ENCODE measurements at places on chromosomes 12 and 14. TPM values are rescaled to one million over a fixed set of nuclear protein-coding genes. Genes with fewer than 3 reads are reported as not detected.

Gene KRT8
- total RNA-seq, result 639 TPM

DNA sequence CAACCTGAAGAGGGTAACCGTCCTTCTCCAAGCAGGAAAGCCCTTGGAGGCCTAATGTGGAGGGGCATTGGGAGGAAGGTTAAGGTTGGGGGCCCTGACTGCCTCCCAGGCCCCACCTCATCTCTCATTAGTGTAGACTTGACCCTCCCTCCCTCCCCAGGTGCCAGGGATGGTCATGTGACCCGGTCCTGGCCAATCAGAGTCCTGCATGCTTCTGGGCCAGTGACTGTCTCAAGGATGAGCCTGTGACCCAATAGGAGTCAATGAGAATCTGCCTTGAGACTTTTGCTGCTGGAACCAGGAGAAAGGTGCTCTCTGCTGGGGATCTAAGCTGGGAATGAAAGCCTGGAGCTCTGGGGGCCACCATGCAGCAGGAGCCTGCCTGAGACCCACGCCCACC, 70.8 kb downstream of the NCOR2 start:
- H3K27me3 ChIP-seq, result no peaks in the 10 kb centered on the region
- H3K27ac ChIP-seq, result no peak overlapping the region
- no peak overlapping the region for H3K4me3 ChIP-seq
- DNase-seq, result no peak

- DNase-seq, result peak; percentile 58
- no peaks in the 10 kb centered on the region for H3K27me3 ChIP-seq
- H3K4me1 ChIP-seq, result peaks cover 9% of the 10 kb centered on the region
- H3K27ac ChIP-seq, result peak overlapping the region; percentile 86
- no peaks in the 10 kb centered on the region for H3K36me3 ChIP-seq
Observed at GRCh38 chr12:27524839-27525753, 1.1 kb downstream of the PPFIBP1 start.

DNA sequence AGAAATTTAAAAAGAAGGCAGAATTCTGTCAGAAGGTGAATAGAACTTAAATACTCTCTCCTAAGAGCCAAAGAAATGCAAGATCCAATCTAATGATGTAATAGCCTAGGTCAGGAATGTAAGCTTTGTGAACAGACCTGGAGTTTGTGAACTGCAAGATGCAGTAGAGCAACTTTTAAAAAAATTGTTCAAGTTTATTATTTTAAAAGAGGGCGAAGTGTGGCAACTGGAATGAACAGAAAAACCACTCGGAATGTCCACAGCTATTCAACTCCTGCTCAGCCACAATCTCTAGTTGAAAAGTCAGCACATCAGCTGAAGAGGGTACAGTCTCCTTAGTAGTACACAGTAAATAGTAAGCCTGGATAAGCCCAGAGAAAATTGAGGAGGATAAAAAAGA, 228.8 kb downstream of the PPFIA2 start:
- H3K4me3 ChIP-seq, result no peak overlapping the region
- DNase-seq, result peak; percentile 25
- H3K36me3 ChIP-seq, result no peaks in the 10 kb centered on the region
- H3K4me1 ChIP-seq, result no peaks in the 10 kb centered on the region
- no peak overlapping the region for H3K27ac ChIP-seq

DNA sequence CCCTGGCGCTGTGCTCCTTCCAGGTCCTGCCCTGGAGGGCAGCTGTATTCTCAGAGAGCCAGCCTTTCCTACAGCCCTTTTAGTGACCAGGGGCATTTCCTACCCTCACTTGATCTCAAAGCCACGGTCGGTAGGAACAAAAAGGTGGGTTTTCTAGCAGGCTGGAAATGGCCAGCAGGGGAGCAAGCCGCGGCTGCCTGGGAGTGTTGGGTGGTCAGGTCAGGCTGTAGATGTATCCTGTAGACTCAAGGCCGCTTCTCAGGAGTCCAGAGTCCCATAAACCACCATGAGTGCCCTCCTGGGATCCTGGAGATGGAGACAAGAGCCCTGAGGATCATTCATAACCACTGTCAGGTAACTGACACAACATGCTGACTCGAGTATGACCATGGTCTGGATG, 18.6 kb downstream of the CINP start:
- DNase-seq, result no peak
- no peaks in the 10 kb centered on the region for H3K27me3 ChIP-seq
- H3K36me3 ChIP-seq, result peaks cover 15% of the 10 kb centered on the region
- H3K27ac ChIP-seq, result no peak overlapping the region

All from lung (tissue), 17 donors.